ENCODE measurements at places on chromosomes 5 and 9. TPM values are rescaled to one million over a fixed set of nuclear protein-coding genes. Genes with fewer than 3 reads are reported as not detected.

GNE gene
- total RNA-seq, result 15.2 TPM

SLCO4C1 gene
- total RNA-seq, result not detected

SLC6A18 gene
- not detected for total RNA-seq

GRCh38 chr5:54274944-54275343, 35.4 kb downstream of the ARL15 start:
- H3K36me3 ChIP-seq, result peaks cover 13% of the 10 kb centered on the region
- DNase-seq, result no peak
- no peaks in the 10 kb centered on the region for H3K27me3 ChIP-seq
- no peak overlapping the region for H3K4me3 ChIP-seq
- peaks cover 6% of the 10 kb centered on the region for H3K4me1 ChIP-seq

- no peaks in the 10 kb centered on the region for H3K27me3 ChIP-seq
- no peaks in the 10 kb centered on the region for H3K4me1 ChIP-seq
- H3K4me3 ChIP-seq, result no peak overlapping the region
- no peak overlapping the region for H3K27ac ChIP-seq
- no peak for DNase-seq
Observed at GRCh38 chr9:34717996-34718614, 8.2 kb upstream of the CCL21 start.

DNA sequence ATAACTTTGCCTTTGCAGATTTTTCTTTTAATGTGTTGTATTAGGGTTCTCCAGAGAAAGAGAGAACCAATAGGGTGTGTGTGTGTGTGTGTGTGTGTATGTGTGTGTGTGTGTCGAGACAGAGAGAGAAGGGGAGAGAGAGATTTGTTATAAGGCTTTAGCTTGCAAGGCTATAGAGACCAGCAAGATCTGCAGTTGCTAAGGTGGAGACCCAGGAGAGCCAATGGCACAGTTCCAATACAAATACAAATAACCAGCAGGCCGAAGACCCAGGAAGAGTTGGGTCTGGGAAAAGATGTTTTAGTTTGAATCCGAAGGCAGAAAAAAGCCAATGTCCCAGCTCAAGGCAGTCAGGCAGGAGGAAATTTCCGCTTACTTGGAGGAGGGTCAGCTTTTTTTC, 23.0 kb downstream of the TMOD1 start:
- peaks cover under 1% of the 10 kb centered on the region for H3K4me1 ChIP-seq
- peaks cover 6% of the 10 kb centered on the region for H3K27me3 ChIP-seq
- H3K36me3 ChIP-seq, result no peaks in the 10 kb centered on the region
- no peak for DNase-seq

DNA sequence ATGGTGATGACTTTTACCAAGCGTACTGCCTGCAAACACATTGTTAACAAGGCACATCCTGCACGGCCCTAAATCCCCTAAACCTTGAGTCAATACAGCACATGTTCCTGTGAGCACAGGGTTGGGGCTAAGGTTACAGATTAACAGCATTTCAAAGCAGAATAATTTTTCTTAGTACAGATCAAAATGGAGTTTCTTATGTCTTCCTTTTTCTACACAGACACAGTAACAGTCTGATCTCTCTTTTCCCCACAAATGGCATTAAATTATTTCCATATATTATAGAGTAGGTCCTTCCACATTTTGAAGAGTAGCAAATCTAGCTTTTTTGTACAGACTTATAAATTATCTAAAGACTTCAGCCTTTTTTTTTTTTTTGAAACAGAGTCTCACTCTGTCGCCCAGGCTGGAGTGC, 1.6 kb upstream of the TMEM141 start:
- no peaks in the 10 kb centered on the region for H3K27me3 ChIP-seq
- no peak overlapping the region for H3K27ac ChIP-seq
- H3K36me3 ChIP-seq, result no peaks in the 10 kb centered on the region
- peaks cover 18% of the 10 kb centered on the region for H3K4me1 ChIP-seq
- no peak for DNase-seq
- no peak overlapping the region for H3K4me3 ChIP-seq

GRCh38 chr5:31530541-31531265, 1.2 kb downstream of the DROSHA start:
- no peak for DNase-seq
- peaks cover 43% of the 10 kb centered on the region for H3K4me1 ChIP-seq
- H3K27me3 ChIP-seq, result no peaks in the 10 kb centered on the region
- peak overlapping the region; percentile 87 for H3K4me3 ChIP-seq
- no peak overlapping the region for H3K27ac ChIP-seq
